ENCODE measurements at places on chromosomes 12 and 14.

- no peak for DNase-seq
Observed at GRCh38 chr12:53235742-53236442, 3.9 kb upstream of the RARG start.

GRCh38 chr12:19539836-19540235, 100.5 kb downstream of the AEBP2 start:
- no peak for DNase-seq

DNA sequence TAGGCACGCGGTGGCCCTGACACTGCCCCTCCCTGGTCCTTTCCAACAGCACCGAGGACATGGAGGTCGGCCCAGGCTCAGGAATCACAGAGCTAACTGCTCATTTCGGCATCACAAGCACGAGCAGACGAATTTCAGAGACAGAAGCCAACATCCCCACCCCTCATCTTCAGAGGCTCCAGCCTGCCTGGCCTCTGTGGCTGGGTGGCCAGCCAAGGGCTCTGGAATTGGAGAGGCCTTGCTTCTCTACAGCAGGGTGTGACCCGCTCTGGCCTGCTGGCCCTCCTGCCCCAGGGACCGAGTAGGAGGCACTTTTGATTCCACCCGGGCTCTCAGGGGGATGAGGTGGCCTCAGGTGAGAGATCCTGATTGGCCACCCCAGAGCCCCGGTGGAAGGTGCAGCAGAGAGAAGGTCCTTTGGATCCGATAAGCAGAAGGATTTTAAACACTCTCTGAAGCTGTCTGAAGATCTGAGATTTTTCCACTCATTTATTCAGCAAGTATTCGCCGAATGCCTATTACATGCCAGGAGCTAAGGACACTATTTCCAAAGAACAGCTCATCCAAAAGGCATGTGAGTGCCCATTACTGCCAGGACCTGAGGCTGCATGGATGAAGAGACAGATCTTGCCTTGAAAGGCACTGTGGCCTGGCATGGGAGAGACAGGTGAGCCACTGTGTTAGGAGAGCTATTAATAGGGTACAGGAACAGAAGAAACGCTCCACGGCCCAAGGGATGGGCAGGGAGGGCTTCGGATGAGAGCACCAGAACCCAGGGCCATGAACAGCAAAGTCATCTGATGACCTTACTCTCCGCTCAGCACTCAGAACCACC, 10.2 kb downstream of the BAG5 start:
- no peak for DNase-seq

DNA sequence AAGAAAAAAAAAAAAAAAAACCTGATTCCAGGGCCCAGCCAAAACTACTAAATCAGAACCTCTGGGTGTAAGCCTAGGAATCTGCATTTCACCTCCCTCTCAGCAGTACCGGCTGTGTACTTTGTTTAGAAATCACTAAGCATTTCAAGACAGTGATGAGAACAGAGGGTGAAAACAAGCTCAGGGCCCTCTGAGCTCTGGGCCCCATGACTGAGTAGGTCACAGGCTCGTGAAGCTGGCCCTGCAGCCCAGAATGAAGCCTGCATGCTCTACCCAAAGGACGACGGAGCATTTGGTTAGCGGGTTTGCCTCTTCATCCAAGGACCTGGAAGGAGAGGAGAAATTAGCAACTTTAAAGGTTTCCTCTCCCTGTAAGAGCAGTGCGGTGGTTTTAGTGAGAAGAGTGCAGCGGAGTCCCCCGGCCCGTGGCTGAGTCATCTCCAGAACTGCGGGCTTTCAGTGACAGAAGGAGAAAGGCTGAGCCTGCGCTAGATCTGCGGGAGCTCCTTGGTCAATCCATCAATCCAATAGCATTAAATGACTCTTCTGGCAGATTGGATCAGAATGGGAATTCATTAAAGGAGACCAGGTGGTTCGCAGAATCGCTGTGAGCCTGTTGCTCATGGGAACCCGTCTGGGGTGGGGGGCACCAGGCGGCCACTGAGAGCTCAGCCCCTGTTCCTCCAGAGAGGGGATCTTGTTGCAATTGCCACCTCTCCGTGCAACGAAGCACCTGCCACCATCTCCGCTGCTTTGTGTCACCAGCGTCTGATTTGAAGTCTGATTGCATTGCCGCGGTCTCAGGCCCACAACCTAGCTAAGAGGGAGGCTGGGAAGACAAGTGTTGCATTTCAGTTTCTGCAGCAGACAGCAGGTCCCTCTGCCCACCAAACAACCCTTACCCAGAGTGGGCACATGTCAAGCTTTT, 7.3 kb downstream of the IL31 start:
- DNase-seq: no peak

- no peak for DNase-seq
Observed at GRCh38 chr14:77961847-77962580, 162.1 kb downstream of the ADCK1 start.

- DNase-seq: no peak
Observed at GRCh38 chr14:102891111-102891510, 31.4 kb upstream of the AMN start.

GRCh38 chr12:79455286-79455685, 235.5 kb downstream of the PAWR start:
- no peak for DNase-seq
